Keratinocyte (primary cell): ENCODE measurements at places on chromosomes 16 and 17.

DNA sequence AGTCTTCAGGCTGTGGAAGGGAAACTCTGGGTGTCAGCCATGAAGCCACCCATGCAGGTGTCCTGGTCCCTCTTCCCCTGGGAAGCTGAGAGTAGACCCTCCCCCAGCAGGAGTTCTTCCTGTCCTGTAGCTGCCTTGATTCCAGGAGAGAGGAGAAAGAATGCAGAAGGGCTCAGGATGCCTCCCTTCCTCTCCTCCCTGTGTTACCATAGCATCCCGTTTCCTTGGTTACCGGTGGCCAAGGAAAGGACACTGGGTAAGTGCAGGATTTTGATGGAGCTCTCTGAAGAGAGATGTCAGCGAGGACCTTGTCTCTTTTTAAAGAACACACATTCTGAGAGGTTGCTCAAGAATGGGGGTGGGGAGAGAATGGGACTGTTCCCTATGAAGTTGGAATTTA lies 304.1 kb upstream of the N4BP1 start:
- DNase-seq, result no peak

DNA sequence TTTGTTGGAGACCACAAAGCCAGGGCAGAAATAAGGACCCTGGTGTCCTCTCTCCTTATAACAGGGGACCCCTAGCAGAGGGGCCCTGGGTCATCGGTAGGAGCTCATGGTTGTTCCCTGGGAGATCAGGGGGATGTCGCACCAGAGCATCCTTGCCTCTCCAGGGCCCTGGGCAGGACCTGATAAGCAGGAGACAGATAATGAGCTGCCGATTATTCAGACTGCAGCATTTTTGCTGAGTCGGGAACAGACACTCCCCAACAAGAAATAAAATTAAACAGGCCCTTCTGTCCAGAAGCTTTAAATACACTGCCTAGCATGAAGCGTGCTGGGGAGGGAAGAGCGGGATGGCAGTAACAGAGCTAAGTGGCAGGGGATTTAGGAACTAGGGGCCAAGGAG lies 15.4 kb upstream of the GFAP start:
- no peak for DNase-seq

DNA sequence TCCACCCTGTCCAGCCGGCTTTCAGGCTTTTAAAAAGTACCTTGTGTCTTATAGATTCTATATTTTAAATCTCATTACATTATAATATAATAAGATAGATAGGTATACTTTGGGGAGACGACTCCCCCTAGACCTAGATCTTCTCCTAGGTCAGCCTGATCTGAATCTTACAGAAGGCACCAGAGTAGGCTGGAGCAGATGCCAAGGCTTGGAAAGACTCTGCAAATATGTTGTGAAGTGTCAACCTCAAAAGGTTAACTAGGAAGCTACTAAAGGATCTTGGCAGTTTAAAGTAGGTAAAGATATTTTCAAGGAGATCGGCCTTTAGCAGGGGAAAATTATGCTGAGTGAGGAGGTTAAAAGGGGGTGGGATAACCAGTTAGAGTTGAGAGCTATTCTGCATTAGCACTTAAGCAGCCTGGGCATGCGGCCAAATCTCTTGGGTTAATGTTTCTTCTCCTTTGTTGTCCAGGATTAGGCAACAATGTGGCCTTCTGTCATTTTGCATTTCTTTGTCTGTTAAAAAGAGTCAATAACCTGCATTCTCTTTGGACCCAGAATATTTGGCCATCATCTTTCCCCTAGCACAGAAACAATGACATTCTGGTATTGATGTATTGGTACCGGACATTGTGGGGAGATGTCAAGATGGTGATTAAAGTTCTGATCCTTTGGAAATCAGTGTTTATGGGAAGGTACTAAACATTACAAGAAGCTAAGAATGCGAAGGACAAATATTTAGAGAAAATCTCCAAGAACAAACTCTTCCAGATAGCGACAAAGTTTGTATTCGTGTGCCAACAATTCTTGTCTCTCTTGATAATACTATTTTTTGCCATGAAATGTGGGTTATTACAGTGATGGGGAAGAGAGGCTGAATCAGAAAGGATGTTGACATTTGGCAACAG lies 51.2 kb upstream of the DHX40 start:
- no peak for DNase-seq

DNA sequence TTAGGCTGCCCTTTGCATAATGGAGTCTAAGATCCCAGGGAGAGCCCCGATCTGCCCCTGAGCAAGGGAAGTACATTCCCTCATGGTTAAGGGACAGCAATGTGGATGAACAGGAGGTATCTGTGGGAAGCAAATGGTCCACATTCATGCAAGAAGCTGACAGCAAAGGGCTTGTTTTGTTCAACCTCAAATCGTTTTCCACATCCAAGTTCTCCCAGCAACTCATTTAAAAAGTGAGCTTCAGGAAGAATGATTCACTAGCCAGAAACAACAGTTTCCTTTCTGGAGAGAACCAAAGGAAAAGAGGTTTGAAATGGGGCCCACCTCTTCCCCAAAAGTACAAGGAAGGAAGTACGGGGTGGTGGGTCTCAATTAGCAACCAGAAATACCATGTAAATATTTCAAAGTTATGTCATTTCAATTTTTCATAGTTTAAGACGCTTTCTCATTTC lies 9.4 kb downstream of the HSPB9 start:
- DNase-seq, result no peak

- DNase-seq, result no peak
These were observed 6.7 kb upstream of the ADGRG1 start for GRCh38 chr16:57621521-57622271.

GRCh38 chr16:9708972-9709620 lies 473.1 kb downstream of the GRIN2A start:
- no peak for DNase-seq

- peak; percentile 91 for DNase-seq
These were observed 40.9 kb downstream of the TMEM235 start for GRCh38 chr17:78272181-78272913.

DNA sequence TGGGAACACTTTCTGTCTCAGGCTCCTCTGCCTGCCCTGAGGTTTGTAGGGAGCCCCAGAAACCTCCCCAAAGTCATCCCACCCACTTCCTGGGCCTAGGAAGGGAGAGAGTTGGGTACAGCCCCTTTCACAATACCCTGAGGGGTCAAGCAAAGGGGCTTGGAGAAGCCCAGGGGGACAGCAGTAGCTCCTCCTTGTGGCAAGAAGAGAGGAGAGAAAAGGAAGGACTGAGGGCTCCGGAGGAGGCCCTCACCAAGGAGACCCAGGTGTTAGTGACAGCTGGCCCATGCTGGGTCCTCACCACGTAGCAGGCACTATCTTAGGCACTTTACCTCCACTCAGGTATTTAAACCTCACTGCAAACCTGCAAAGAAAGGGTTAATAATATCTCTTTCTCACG lies 112.8 kb downstream of the IRX5 start:
- no peak for DNase-seq

DNA sequence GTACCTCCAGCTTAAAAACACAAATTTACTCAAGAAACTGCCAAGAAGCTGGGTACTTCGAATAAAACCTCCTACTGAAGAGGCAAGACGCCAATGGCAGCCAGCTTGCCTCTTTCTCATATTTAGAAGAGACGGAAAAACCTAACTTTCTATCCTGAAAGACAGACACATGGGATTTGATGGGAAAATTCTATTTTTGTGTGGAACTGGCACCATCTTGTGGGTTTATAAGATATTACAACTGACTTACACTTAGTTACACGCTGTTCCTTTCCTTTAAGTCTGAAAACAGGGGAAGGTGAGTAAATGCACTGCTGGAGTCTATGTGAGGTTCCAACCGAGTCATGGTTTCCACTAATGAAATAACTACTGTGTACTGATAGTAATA lies 10.3 kb downstream of the ZNF18 start:
- no peak for DNase-seq

DNA sequence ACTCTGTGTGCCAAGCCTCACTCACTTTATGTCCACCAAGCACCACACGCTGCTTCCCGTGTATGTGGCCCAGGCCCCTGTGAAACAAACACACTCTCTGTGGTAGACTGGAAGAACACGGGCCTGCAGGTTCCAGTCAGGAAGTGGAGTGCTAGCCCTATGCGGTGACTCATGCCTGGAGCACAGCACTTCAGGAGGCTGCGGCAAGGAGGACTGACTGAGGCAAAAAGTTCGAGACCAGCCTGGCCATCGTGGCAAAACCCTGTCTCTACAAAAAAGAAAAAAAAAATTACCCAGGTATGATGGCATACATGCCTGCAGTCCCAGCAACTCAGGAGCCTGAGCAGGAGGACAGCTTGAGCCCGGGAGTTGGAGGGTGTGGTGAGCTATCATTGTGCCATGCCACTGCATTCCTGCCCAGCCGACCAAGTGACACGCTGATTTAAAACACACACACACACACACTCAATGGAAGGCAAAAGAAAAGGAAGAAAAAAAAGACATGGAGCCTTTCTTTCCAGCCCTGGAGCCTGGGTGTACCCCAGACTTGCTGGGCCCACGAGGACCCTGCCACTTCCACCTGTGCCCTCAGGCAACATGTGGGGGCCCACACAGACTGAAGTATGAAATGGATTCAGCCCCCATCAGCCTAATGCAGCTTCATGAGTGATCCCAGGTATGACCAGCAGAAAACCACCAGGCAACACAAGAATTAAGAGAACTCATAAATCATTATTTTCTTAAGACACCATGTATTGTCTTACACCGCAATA lies 126.6 kb downstream of the ANKRD11 start:
- DNase-seq, result peak; percentile 64

GRCh38 chr16:9154567-9155410 lies 63.3 kb downstream of the HAPSTR1 start:
- no peak for DNase-seq

GRCh38 chr16:55871411-55872038 lies 3.6 kb downstream of the CES5A start:
- no peak for DNase-seq

DNA sequence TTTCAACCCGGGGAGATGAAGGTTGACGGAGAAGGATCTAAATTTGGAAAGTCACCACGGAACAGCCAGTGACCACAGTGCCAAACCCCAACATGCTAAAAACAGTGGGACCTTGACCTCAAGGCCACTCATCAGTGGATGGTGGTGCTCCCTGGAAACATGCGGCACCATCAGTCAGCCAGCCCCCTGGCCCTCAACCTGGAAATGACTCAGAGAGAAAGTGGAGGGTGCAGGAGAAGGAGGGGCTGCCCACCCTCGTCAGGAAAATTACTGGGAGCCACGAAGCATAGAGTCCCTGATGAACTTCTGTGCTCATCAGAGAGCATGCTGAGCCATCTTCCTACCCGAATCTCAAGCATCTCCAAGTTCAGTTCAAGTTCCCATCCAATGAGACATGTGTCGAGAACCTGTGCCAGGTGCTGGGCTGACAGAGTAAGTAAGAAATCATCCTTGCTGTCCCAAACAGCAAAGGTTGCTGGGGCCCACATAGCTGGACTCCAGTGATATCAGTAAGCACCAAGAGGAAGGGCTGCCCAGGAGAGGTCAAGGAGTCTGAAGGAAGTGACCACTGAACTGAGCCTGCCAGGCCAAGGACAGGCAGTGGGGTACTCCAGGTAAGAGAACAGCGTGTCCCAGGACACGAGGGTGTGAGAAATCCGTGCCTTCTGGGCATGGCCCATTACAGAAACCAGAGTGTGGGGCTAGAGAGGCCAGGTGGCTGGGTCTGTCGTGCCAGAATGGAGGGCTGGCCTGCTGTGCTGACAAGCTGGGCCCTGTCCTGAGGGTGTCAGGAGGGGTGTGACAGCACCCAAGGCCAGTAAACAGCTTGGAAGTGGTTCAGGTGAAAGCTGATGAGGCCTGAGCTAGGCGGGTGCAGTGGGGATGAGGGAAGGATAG lies 5.2 kb downstream of the PECAM1 start:
- no peak for DNase-seq

DNA sequence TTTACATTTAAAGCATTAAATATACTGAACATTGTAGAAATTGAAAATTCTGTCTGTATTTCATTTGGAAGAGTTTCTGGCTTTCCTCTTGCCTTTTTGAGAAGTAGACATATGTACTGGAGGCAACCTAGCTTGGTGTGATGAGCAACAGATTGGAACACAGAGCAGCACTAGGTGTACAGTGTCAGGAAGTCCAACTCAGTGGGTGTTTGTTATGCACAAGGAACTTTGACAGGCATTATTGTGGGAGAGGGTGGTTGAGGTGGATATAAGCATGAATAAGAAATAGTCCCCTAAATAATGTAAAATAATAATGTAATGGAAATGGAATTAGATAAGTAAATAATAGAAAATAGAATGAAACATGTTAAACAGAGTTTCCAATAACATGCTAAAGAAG lies 58.1 kb downstream of the PPM1E start:
- DNase-seq, result no peak

DNA sequence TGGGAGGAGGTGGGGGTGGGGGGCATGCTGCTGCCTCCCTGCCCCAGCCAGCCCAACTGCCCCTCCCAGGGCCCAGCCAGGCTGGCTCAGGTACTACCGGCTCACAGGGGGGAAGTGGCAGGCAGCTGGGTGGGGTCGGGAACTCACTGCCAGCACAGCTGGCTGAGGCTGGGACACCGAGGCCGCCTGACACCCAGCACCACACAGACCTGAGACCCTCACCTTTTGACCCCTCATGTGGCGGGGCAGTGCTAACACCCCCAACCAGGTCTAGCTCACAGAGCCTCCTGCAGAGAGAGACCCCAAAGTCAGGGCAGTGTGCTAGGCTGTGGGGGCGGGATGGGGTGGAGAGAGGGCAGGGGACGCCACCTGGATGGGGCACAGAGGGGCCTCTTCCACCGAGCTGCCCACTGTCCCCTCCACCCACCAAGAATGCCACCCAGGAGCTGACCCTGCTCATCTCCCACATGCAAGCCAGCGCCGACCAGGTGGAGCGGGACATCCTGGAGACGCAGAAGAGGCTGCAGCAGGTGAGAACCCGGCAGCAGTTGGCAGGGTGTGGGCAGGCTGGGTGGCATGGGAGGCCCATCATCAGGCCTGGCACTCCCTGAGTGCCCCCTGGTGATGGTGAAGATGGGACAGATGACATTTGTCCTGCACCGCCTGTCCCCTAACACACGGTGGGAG lies 3.0 kb downstream of the EVPLL start:
- DNase-seq, result no peak

DNA sequence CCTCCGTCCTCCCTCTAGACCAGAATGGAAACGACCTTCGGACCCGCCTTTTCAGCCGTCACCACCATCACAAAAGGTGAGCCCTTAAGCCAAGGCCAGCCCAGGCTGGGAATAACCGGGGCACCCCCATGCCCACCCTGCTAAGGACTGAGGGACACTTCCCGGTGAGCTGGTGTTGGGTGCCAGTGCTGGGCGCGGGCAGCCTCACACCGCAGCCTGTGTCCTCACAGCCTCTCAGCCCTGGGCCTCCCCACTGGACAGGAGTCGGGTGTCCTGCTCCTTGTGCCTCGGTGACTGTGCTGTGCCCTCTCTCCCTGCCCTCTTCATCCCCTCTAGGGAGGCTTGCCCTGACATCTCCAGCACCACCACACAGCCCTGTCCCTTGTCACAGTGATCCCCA lies 10.3 kb downstream of the TRAF7 start:
- DNase-seq, result no peak

DNA sequence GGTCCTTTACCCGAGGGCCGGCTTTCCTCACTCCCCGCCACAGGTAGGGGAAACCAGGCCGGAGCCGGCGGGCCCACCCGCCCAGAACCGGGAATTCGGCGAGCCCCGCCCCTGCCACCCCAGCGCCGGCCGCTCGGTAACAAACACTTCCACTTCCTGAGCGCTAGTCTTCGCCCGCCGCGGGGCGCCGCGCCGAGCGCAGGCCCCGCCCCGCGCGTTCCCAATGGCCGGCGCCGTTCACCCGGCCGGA lies 224 bp upstream of the NHERF1 start:
- DNase-seq, result no peak

- DNase-seq, result no peak
These were observed 7.5 kb upstream of the TMEM101 start for GRCh38 chr17:44022246-44022645.
